ENCODE measurements at places on chromosomes 5 and 9.

- peak; percentile 44 for DNase-seq
Observed at GRCh38 chr5:157877821-157878220, 18.9 kb upstream of the CLINT1 start.

DNA sequence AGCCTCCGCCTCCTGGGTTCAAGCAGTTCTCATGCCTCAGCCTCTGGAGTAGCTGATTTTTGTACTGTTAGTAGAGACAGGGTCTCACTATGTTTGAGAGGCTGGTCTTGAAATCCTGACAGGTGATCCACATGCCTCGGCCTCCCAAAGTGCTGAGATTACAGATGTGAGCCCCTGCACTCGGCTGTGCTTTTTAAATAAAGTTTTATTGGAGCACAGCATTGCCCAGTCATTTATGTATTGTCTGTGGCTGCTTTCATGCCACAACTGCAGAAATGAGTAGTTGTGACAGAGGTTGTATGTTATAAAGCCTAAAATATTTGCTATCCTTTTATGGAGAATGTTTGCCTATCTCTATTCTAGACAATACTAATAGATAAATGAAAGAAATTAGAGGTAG lies 169.2 kb downstream of the AOPEP start:
- no peak for DNase-seq

DNA sequence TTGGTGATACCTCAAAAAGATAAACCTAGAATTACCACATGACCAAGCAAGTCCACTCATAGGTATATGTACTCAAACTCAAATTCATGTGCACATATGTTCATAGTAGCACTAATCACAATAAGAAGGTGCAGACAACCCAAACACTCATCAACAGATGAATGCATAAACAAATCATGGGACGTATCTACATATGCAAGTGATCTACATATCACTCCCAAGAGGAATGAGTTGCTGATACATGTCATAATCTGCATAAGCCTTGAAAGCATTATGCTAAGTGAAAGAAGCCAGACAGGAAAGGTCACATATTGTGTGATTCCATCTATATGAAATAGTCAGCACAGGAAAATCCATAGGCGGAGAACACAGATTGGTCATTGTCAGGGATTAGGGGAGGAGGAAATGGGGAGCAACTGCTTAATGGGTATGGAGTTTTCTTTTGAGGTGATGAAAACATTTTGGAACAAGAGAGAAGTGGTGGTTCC lies 10.6 kb upstream of the GPX8 start:
- DNase-seq: no peak

DNA sequence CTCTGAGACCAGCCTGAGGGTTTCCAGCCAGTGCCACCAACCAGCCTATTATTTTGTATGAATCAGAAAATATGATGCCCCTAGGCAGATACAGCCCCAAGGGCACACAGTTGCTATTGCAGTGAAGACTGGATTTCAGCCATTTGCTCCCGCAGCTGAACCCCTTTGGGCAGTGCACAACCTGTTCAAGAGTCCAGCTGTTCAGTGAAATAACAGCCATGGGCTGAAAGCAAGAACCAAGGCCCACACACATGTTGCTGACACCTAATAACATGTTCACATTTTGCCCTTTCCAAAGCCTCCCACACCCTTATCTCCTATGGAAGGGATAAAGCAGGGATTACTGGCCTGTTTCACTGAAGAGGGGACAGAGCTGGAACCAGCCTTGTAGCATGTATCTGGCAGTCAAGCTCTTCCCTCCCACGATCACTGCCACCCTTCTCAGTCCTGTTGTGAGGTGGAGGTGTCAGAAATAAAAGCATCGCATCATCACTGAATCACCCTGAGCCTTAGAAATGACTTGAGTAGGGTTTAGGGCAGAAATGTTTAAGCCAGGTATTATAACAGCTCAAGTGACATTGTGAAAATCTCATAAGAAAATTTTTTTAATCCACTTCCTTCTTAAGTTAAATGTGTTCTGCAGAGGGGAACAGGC lies 137.1 kb upstream of the FSTL4 start:
- DNase-seq: no peak

- no peak for DNase-seq
Observed at GRCh38 chr5:80825786-80826460, 134.2 kb upstream of the RASGRF2 start.

DNA sequence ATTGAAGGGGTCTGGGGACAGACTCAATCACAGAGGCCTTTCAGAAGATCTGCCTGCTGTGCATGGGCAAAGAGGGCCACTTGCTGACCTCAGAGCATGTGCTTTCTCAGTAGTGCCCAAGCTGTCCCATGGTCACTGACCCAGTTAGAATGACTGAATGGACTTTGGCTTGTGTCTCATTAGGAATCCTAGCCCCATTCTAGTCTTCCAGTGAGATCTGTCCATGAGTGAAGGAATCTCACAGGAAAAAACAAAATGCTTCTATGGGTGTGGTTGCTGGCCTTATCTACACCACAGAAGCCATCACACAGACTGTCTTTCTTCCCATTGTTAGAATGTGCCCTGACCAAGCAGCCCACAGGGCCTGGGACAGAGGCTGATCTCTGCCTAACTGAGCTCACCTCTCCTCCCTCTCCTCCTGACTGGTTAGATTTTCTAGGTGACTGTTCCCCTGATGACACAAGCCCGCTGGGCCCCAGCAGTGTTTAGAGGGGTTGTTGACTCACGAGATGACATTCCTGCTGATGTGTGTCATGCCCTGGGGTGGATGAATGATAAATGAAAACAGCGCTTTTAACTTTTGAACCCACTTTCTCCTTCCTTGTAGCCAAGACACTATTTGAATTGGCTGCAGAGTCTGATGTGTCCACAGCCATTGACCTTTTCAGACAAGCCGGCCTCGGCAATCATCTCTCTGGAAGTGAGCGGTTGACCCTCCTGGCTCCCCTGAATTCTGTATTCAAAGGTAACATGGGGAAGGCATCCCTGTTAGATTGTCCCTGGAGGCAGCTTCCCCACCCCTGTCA lies 24.8 kb downstream of the TGFBI start:
- peak; percentile 92 for DNase-seq

GRCh38 chr5:68315679-68316271 lies 100.2 kb downstream of the PIK3R1 start:
- DNase-seq: no peak

GRCh38 chr5:15283076-15283475 lies 216.9 kb upstream of the FBXL7 start:
- DNase-seq: peak; percentile 64

GRCh38 chr9:78314953-78315870 lies 18.3 kb downstream of the PSAT1 start:
- DNase-seq: peak; percentile 96

DNA sequence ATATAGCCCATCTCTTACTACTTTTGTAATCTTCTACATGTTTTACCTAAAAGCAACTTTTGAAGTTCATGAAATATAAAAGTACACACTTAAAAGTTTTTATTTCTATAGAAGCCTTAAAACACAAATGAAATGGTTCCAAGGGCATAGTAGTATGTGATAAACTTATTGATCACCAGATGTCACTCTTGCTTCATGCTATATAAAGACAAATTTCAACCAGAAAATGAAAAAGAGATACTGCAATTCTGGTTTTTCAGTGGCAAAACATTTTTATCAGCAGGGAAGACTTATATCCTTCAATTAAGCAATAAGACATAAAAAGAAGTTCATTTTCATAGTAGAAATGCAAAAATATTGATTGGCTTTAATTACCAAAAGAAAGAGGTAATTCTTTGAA lies 69.4 kb upstream of the FBXL17 start:
- DNase-seq: no peak

GRCh38 chr9:69036309-69036708 lies 757 bp downstream of the FXN start:
- no peak for DNase-seq

- no peak for DNase-seq
Observed at GRCh38 chr5:140827704-140828361, at the start of gene PCDHA6. Gene PCDHA6 (plus strand): TSS chr5:140827960. CDS start chr5:140828092, 132 bp downstream.

DNA sequence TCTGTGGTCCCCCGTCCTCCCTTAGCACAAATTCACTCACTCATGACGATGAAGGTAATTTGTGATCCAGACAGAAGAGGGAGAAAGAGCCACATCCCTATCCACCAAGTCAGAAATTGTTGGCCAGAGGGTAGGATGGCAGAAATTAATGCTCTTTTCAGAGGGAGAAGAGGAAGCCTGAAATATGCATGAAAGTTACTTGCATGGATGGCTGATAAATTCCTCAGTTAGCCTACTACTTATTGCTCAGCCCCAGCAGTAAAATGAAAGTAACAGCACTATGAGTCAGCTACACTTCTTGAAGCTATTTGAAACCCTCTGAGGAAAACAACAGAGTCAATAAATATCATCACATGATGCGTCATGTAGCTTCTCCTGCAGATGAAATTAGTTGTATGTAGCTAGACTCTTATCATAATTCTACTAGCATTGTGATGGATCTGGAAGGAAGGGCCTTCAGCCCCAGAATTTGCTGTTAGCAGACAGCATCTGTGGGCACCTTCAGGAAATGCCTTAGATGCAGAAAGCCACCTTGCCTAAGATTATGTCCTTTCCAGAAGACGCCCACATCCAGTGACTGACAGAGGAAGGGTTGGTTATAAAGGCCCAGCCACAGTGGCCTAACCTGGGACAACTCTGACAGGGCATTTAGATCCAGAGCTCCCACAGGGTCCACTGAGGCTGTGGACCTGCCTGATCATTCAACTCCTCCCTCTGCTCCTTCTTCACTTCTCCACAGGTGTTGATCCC lies 81.2 kb upstream of the CCDC112 start:
- peak; percentile 94 for DNase-seq

DNA sequence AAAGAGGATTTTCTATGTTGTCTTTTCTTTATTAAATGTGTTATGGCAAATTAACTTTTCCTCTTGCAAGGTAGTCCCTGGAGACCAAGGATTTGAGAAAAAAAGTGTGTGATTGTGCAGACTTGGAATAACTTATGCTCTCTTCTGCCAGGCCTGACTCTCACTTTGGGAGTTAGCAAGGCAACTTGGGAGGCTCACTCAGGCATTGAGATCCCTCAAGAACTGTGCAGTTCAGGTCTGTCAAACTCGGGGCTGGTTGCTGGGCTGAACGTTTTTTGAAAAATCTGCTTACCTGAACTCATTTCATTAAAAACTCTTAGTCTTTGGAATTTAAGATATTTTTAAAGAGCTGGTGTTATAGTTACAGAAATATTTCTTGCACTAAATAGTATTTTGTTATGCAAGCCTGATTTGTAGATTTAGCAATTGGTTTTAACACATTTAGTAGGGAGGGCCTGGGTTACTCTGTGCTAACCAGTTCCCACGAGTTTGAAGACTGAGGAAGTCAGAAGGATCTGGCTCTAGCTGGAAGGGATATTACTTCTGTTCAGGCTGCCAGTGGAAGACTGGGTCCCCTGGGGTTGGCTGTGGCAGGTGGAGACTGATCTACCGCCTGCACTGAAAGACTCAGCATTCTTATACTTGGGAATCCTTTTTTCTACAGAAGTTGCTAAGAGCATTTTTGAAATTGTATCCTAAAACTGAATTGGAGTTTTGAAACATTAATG lies 150.4 kb upstream of the PCSK5 start:
- no peak for DNase-seq

GRCh38 chr5:2894316-2894715 lies 142.8 kb upstream of the IRX2 start:
- no peak for DNase-seq

- DNase-seq: no peak
Observed at GRCh38 chr5:127429928-127430327, 87.5 kb upstream of the PRRC1 start.

GRCh38 chr5:124922255-124922975 lies 176.0 kb upstream of the ZNF608 start:
- DNase-seq: no peak

DNA sequence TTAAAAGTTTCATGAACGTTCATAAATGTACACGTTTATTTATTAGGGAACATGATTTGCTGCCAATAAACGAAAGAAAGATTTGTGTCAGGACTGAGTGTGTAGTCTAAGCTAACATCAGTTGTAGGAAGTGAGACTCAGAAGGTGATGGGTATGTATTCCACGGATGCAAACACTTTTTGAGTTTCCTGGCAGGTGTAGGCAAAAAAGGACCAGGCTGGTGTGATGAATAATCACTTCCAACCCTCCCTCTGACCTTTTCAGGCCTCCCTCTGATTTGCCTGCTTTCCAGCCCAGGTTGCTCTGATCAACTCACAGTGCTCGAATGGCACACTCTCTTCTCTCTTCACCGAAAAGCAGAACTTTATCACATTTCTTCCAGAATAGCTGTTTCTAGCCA lies 51.8 kb downstream of the BASP1 start:
- DNase-seq: no peak

- peak; percentile 6 for DNase-seq
Observed at GRCh38 chr5:115033861-115034260, 135.8 kb downstream of the TRIM36 start.

- no peak for DNase-seq
Observed at GRCh38 chr9:110083866-110084265, 124.1 kb downstream of the C9orf152 start.

DNA sequence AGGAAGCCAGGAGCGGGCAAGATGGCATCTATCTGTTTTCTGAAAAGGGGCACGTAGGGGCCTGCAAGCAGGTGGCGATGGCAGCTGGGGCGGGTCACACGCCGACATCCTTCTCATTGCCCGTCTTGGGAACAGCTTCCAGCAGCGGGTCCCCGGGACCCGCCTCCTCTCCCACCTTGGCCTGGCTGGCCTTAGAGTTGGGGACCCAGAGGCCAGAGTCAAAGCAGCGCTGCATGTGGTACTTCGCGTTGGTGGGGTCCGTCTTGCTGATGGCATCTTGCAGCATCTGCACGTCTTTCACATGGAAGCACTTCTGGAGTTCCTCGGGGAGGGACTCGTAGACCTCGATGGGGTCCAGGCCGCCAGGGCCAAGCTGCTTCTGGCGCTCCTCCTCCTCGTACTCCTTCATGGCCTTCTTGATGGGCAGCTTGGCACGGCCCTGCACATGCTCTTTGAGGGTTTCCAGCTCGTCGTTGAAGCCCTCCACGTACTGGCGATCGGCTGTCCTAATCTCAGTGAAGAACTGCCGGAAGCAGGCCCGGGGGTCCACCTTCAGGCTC lies 127.6 kb upstream of the CLINT1 start:
- no peak for DNase-seq

DNA sequence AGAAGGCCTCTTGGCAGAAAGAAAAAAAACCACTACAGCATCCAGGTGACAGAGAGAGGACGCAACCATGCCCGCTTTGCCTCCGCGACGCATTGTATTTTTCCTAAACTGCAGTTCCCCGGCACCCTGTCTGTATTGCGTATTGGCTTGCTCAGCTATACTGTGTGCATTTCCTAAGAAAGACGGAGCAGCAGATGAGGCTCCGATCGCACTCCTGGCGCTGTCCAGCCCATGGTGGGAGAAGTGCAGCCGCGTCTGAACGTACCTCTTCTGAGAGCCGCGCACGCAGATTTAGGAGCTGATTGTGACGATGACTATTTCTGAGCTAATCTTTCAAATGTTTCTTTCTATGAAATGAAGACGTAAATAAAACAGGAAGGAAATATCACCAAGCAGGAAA lies 366.5 kb downstream of the IRX1 start:
- no peak for DNase-seq

- no peak for DNase-seq
Observed at GRCh38 chr5:2000591-2000990, 117.9 kb upstream of the IRX4 start.

- DNase-seq: no peak
Observed at GRCh38 chr5:114208588-114208987, 153.3 kb upstream of the KCNN2 start.

- no peak for DNase-seq
Observed at GRCh38 chr5:139668924-139669661, 20.9 kb downstream of the CXXC5 start.

GRCh38 chr5:143398053-143398355 lies 5.5 kb downstream of the NR3C1 start:
- DNase-seq: no peak

- peak; percentile 79 for DNase-seq
Observed at GRCh38 chr5:174724484-174725260, at the start of gene MSX2. Gene MSX2 (plus strand): TSS chr5:174724582. CDS start chr5:174724660, 78 bp downstream.
